ENCODE measurements at places on chromosomes 16 and 17. TPM values are rescaled to one million over a fixed set of nuclear protein-coding genes. Genes with fewer than 3 reads are reported as not detected.

Gene PRSS36
- total RNA-seq, result 1.4 TPM

- no peak for DNase-seq
These were observed 646 bp upstream of the HES7 start for GRCh38 chr17:8124350-8125153.

Gene CENPT
- total RNA-seq, result 220 TPM

- DNase-seq, result peak; percentile 85
These were observed 59.1 kb downstream of the TIMM22 start for GRCh38 chr17:1055751-1056645.

Gene KRT40
- not detected for total RNA-seq

Gene GPRC5B
- total RNA-seq, result 15.6 TPM

DNA sequence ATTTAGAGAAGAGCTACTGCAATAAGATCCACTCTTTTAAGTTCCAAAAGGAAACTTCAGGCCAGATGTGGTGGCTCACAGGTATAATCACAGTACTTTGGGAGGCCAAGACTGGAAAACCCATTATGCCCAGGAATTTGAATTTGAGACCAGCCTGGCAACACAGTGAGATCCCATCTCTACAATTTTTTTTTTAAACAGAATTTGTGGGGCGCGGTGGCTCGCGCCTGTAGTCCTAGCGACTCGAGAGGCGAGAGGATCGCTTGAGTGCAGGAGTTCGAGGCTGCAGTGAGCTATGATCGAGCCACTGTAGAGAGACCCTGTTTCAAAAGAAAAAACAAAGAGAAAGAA, 793 bp downstream of the COG7 start:
- no peak for DNase-seq

GRCh38 chr17:63378411-63379375, 67.4 kb downstream of the CYB561 start:
- no peak for DNase-seq

GRCh38 chr17:27904534-27905446, 11.6 kb upstream of the LYRM9 start:
- DNase-seq, result no peak

- no peak for DNase-seq
These were observed 50.6 kb downstream of the RMI2 start for GRCh38 chr16:11395949-11396240.

DNA sequence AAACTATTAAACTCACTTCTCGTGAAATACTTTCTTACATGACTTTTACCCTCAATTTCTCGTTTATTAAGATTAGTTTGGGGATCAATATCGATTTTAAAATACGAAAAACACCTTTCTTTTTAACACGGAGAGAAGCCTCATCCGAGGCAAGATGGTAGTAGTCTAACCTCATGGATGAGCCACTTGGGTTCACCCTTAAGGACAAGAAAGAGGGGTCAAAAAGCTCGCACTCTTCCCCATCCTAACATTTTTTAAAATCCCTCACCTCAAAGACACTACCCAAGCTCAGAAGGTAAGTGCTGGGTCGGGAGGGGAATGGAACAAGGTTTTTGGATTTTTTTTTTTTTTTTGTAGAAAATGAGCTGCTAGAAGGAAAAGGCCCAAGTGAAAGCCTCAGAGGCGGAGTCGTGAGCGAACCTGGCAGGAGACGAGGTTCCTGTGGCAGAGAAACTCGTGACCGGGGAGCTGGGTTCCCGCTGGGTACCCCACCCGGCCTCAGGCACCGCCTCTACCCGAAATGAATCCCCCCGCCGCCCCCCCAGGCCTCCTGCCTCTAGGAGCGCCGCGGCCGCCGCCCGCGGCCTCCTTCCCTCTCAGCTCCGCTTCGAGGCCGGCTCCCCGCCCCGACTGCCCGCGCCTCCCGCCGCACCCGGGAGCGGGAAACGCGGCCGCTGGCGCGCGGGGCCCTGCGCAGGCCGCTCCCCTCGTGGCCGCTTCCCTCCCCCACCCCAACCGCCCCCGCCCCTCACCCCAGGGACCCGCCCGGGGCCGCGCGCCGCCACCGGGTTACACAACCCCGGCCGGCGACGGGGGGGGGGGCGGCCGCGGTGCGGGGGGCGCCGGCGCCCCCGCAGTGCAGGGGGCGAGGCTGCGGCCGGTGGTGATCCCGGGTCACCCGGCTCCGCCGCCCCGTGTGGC, 1.6 kb downstream of the NUFIP2 start:
- DNase-seq, result peak; percentile 77

- DNase-seq, result peak; percentile 71
These were observed 157.6 kb downstream of the RAB11FIP4 start for GRCh38 chr17:31549121-31549524.

DNA sequence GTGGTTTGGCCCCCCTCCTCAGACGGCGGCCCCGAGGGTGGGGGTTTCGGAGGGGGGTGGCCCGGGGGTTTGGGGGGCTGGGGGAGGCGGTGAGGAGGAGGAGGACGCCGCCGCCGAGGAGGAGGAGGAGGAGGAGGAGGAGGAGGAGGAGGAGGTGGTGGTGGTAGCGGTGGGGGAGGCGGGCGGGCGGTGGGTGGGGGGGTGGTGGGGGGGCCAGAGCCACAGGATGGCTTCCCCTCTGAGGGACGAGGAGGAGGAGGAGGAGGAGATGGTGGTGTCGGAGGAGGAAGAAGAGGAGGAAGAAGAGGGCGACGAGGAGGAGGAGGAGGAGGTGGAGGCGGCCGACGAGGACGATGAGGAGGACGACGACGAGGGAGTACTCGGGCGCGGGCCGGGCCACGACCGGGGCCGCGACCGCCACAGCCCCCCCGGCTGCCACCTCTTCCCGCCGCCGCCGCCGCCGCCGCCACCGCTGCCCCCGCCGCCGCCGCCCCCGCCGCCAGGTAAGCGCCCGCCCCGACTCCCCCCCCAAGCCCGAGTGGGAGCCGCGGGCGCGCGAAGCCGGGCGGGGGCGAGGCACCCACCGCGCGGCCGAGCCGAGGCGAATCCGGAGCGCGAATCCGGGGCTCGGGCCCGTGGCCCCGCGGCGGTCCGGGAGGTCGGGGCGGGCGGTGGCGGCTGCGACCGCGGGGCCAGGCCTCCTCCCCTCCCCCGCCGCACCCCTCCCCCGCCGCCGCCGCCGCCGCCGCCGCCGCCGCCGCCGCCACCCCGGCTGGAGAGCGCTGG, 3.8 kb upstream of the CHD3 start:
- no peak for DNase-seq

DNA sequence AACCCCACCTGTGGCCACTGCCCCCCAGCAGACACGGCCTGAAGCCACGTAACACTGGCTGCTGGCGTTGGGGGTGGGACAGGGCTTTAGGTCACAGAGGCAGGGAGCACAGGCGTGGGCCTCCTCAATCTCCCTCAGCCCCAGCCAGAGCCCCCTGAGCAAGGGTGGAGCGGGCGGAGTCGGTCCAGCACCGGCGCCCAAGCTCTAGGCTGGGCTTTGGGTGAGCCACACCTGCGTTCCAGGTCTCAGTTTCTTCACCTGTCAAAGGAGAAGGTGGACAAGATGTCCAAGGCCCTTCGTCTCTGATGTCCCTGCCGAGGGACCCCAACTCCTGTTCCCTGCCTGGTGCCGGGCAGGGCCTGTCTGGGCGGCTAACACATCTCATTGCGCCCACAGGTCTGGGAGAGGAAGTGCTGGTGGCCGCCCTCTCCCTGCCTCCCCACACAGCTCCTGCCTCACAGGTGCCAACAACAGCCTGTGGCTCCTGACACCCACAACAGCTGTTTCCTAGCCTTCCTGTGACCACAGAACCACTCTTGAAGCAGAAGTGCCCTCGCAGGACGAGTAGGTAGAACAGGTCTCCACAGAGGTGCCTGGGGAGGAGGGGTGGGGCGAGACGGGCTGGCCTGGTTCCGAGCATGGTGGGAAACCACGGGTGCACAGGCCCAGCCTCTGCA, 12.0 kb downstream of the FAM83G start:
- no peak for DNase-seq

- no peak for DNase-seq
These were observed 27.2 kb downstream of the SPNS2 start for GRCh38 chr17:4525691-4526397.

Gene KREMEN2
- not detected for total RNA-seq

Gene CACNA1G
- 1.2 TPM for total RNA-seq

All from ascending aorta (tissue), 2 donors.